ENCODE measurements at places on chromosomes 5 and 9. TPM values are rescaled to one million over a fixed set of nuclear protein-coding genes. Genes with fewer than 3 reads are reported as not detected.

KCNV2 gene
- total RNA-seq = not detected

DNM1 gene
- total RNA-seq = 5.0 TPM

BOD1 gene
- 64.8 TPM for total RNA-seq

DNA sequence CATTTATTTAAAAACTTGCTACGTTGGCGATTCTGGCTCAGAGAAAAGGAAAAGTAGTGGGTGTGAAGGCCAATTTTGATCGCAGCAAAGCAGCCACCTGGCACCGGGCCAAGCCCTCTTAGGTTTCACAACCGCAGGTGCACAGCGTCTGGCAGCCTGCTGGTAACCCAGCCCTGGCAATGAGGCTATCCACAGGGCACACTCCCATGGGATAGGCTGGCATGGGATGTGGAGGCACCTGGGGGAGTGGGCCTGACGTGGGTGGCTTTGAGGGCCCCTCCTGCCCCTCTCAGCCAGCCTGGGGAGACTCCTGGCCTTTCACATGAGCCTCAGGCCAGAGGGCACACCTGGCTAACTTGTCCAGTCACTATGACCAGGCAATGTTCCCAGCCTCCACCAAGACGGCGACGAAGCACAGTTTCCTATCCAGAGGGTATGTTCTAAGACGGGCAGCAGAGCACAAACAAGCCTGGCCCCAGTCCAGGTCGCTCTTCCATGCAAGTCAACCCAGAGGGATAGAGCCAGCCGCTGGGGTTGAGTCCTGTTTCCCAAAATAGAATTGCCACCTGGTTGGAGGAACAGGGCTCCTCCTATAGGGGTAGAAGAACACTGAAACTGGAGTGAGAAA is 19.0 kb downstream of the CMBL start:
- no peaks in the 10 kb centered on the region for H3K36me3 ChIP-seq
- no peak overlapping the region for H3K27ac ChIP-seq
- H3K27me3 ChIP-seq = no peaks in the 10 kb centered on the region
- no peaks in the 10 kb centered on the region for H3K4me1 ChIP-seq

GRCh38 chr5:159316519-159317383 is 13.5 kb downstream of the IL12B start:
- H3K36me3 ChIP-seq = no peaks in the 10 kb centered on the region
- H3K27ac ChIP-seq = no peak overlapping the region

DNA sequence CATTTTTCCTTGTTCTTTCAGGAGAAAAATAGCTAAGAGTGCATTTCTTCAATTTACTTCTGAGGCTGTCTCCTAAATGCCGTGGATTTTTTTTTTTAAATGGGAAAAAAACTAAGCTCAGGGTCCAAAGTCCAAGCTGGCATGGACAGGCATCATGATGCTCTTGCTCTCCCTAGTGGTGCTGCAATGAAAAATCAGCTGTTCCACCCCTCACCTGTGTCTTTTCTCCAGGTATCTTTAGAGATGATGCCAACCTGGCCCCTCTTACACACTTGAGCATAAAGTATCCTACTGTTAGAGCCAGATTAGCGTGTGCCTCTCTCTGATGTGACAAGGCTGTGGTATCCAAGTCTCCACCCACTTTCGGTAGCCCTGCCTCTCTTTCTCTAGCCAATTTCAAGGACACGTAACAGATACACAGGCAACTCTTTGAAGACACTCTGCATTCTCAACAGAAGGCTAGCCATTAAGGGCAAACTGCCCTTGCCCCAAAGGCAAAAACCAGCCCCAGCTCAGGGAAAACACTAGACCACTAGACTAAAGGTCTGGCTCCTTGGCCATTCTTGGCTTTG is 208.8 kb downstream of the SAXO1 start:
- no peak for DNase-seq
- H3K36me3 ChIP-seq = no peaks in the 10 kb centered on the region
- H3K4me3 ChIP-seq = no peak overlapping the region
- no peaks in the 10 kb centered on the region for H3K4me1 ChIP-seq
- no peaks in the 10 kb centered on the region for H3K27me3 ChIP-seq

- H3K27ac ChIP-seq = no peak overlapping the region
- no peaks in the 10 kb centered on the region for H3K36me3 ChIP-seq
- H3K4me1 ChIP-seq = no peaks in the 10 kb centered on the region
- no peaks in the 10 kb centered on the region for H3K27me3 ChIP-seq
- DNase-seq = no peak
Measured at GRCh38 chr5:59847586-59847985, 45.9 kb downstream of the PDE4D start.

- H3K4me3 ChIP-seq = no peak overlapping the region
- no peak for DNase-seq
- no peaks in the 10 kb centered on the region for H3K27me3 ChIP-seq
Measured at GRCh38 chr5:91424638-91425436, 41.7 kb upstream of the ARRDC3 start.

- H3K27ac ChIP-seq = no peak overlapping the region
- no peaks in the 10 kb centered on the region for H3K4me1 ChIP-seq
- no peaks in the 10 kb centered on the region for H3K27me3 ChIP-seq
Measured at GRCh38 chr5:3835811-3836210, 240.2 kb downstream of the IRX1 start.

DNA sequence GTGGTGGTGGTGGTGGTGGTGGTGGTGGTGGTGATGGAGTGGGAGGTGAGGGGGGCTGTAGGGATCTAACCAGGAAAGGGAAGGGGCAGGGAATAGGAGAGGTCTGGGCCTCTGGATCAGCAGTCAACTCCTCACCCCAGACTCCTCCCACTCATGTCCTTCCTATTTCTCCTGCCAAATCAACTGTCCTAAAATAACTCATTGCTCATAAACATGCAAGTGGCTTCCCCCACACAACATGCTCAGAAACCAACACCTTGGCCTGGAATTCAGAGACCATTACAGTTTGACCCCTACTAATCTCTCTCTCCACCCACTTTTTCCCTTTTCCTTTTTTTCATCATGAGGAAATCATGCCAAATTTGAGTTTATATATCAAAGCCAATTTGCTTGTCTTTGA is 8.4 kb upstream of the FSD1L start:
- H3K27ac ChIP-seq = no peak overlapping the region
- DNase-seq = no peak
- H3K4me3 ChIP-seq = no peak overlapping the region
- H3K4me1 ChIP-seq = no peaks in the 10 kb centered on the region
- H3K36me3 ChIP-seq = no peaks in the 10 kb centered on the region

DNA sequence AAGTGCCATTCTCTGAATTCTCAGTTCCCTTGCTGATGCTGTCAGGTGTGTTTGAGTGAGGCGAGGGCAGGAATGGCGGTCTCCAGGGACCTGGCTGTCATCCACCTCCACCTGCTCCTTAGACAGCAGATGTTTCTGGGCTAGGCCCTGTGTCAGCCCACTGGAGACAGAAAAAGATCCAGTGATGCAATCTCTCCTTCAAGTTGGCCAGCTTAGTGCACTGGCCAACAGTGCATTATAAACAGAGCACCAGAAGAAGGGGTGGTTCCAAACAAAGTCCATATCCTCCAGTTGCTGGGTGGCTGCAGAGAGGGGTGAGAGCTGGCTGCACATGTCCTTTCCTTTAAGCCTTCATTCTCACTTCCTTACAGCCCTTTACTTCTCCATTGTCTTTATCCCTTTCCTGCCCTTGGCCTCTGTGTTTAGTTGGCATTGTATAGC is 26.5 kb downstream of the NANS start:
- H3K27me3 ChIP-seq = no peaks in the 10 kb centered on the region
- DNase-seq = no peak
- no peak overlapping the region for H3K27ac ChIP-seq
- H3K4me3 ChIP-seq = no peak overlapping the region

GRCh38 chr5:180724944-180725343 is 14.9 kb downstream of the OR2Y1 start:
- H3K4me3 ChIP-seq = no peak overlapping the region
- H3K4me1 ChIP-seq = no peaks in the 10 kb centered on the region
- H3K36me3 ChIP-seq = no peaks in the 10 kb centered on the region
- no peak for DNase-seq
- no peaks in the 10 kb centered on the region for H3K27me3 ChIP-seq
